ENCODE measurements at places on chromosomes 5 and 9.

DNA sequence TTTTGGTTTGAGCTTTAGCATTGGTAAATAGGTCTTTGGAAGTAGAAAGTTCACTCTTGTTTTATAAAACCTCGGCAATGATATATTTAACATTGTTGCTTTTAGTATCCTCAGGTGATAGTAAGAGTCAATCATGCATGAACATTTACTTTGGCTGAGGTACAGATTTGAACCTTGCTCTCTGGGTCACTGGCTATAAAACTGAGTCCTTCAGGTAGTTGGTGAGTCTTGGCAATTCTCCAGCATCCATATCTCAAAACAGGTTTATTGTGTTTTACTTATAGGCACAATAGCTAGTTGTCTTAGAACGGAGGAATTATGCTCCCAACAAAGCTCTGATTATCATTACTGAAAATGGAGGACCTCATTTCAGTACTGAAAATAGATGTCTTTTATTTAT, 75.1 kb downstream of the MAT2B start:
- DNase-seq: no peak

GRCh38 chr5:150599917-150600511, 40.4 kb upstream of the SYNPO start:
- no peak for DNase-seq

- DNase-seq: no peak
Observed at GRCh38 chr9:32627394-32627954, 8.0 kb downstream of the TAF1L start.

DNA sequence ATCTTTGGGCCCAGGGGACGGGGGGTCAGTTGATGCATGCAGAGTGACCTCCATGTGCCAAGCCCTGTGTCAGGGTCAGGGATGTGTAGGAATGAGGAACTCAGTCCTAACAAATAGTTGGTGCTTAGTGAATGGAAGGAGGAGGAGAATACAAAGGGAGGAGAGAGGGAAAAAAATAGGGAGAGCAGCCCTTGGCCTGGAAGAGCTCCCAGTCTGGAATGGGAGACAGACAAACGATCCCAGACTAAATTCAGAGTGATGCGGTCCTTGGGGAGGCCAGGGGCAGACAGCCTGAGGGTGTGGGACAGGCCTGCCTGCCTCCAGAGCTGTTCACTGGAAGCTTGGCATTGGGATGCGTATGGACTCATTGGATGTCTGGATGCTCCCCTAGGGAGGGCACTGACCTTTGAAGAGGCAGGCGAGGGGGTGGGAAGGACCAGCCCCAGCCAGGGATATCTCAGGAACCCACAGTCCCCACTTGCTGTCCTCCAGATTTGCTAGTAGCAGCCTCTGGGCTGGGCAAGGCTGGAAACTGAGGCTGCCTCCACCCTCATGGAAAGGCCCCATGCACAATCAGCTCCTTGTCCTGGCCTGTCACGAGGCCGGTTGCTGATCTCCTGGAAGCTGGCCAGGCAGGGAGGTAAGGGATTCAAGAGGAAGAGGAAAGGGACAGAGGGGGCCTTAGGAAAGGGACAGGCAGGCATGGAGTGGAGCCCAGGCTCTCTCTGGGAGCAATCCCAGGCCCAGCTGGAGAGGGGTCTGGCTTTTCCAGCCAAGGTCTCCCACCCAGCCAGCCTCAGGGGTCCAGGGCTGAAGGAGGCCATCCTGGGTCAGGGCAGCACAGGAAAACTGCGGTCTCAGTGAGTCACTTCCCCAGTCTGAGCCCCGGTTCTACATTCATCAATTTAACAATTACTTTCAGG, 69.0 kb upstream of the GGTA1 start:
- DNase-seq: no peak

DNA sequence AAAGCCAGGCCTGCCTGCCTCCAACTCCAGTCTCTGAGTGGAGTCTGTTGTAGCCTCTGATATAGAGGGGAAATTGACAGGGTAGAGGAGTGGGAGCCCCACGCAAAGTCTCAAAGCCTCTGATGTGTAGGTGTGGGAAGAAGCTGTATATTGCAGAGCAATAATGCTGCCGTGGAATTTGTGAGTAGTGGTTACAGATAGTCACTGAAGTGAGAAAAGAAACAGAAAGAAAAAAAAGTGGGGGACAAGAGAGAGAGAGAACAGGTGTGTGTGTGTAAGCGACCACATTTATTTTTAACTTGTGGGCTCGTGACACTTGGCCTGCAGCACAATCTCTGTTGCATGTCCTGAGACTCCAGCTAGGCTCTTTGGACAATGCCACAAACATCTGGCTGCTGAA, 227.8 kb downstream of the NSG2 start:
- no peak for DNase-seq

- DNase-seq: no peak
Observed at GRCh38 chr5:10932426-10932825, 171.4 kb upstream of the DAP start.

DNA sequence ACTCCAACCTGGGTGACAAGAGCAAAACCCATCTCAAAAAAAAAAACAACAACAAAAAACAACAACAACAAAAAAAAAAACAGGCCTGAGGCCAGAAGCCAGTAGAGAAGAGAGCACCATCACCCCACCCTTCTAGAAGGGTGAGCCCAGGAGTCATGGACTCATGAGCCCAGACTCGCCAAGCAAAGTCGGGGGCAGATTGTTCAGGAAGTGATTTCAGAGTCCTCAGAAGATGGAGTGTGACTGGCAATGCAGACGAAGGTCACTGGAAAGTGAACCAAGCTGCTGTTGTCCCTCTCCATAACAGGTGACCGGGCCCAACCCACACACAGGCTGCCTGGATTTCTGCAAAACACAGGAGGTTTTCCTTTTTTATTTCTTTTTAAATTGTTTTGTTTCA, 9.0 kb upstream of the WDR38 start:
- DNase-seq: no peak

GRCh38 chr9:81656004-81656403, 33.3 kb downstream of the TLE1 start:
- DNase-seq: no peak

GRCh38 chr9:28207657-28208056, 634.4 kb upstream of the C9orf72 start:
- no peak for DNase-seq

GRCh38 chr5:172223901-172224873, 30.2 kb downstream of the EFCAB9 start:
- peak; percentile 29 for DNase-seq

DNA sequence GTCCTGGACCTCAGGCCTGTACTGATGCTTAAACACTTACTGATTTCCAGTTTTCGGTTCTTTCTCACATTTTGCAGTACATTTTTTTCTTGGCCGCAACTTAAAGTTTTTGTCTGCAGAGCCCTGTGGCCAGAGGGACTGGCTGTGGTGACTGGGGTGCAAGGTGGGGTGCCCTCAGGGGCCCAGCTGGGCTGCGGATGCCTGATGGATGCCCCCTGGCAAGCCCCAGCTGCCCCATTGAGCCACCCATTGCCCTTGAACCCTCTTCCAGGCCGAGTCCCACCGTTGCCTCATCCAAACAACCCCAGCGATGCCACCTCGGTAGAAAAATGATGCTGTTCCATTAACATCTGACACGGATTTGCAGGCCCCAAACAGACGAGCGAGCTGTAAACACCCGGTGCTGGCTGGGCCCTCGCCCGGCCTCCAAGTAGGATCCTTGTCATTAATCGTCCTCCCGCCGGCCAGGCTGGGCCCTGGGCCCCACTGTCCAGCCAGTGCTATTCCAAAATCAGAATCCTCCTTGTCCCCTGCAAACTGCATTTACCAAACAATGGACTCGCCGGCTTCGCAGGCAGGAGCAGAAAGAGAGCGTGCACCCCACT, 107.9 kb downstream of the PHF2 start:
- DNase-seq: no peak

GRCh38 chr9:98701576-98701975, 7.2 kb downstream of the GABBR2 start:
- no peak for DNase-seq

- no peak for DNase-seq
Observed at GRCh38 chr9:36839131-36839885, 194.8 kb downstream of the PAX5 start.

- no peak for DNase-seq
Observed at GRCh38 chr9:89382026-89382986, 64.0 kb downstream of the SECISBP2 start.

All from activated CD4-positive, alpha-beta T cell treated with anti-CD3 and anti-CD28 coated beads, Interleukin-2, amount 50 U/mL, for 24 hours (primary cell).